Activated naive CD4-positive, alpha-beta T cell treated with anti-CD3 and anti-CD28 coated beads, Interleukin-2, amount 50 U/mL, for 16 hours (primary cell): ENCODE measurements at places on chromosomes 4 and X.

- no peak for DNase-seq
These were observed 876.4 kb upstream of the SLIT2 start for GRCh38 chr4:19375136-19375804.

GRCh38 chr4:89837385-89837992 is 528 bp upstream of the SNCA start:
- DNase-seq: peak; percentile 17

- DNase-seq: no peak
These were observed 137.4 kb downstream of the DKK2 start for GRCh38 chr4:106898621-106899230.

DNA sequence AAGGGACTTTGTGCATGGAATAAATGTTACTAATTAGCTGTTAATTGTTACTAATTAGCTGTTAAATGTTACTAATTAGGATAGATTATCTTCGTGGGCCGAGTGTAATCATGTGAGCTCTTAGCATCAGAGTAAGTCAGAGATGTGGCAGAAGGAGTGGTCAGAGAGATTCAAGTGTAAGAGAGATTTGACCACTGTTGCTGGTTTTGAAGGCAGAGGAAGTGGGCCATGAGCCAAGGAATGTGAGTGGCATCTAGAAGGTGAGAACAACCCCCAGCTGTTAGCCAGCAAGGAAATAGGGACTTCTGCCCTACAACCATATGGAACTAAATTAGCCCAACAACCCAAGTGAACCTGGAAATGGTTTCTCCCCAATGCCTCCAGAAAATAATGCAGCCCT is 28.2 kb downstream of the ODAPH start:
- DNase-seq: no peak
